ENCODE measurements at places on chromosomes 4 and X.

DNA sequence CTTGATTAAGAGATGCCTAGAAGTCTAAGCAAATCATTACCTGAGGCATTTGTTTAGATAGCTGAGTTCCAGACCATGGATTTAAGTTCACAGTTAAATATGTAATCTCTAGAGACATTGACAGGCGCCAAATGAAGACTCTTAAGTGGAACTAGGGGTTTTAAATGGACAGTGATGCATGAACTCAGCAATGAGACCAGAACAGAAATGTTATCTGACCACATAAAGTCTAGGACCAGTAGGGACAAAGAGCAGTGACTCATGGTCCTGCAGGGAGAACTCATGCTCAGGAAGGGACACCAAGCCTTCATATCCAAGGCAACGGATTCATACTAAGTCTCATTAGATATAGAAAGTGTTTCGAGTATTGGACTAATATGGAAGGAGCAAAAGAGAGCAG is 152.3 kb downstream of the PPARGC1A start:
- DNase-seq, result no peak

DNA sequence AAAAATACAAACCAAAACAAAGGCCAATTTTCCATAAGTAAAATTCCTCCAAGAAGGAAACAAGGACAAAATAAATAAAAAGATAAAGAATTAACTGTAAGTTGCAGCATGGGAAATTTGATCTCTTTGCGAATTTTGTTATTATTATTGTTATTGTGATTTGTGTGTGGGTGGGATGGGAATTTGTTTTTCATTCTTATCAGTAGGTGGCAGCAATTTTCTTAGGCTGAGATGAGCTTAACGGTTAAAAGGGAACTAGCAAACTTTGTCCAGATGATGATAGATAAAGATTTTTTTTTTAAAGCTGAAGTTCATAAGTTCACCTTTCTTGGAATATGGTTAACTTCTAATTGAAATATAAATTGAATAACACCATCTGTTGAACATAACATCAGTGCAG is 83.2 kb upstream of the IL1RAPL2 start:
- no peak for DNase-seq

- no peak for DNase-seq
Observed at GRCh38 chrX:85140964-85141363, 102.6 kb downstream of the SATL1 start.

DNA sequence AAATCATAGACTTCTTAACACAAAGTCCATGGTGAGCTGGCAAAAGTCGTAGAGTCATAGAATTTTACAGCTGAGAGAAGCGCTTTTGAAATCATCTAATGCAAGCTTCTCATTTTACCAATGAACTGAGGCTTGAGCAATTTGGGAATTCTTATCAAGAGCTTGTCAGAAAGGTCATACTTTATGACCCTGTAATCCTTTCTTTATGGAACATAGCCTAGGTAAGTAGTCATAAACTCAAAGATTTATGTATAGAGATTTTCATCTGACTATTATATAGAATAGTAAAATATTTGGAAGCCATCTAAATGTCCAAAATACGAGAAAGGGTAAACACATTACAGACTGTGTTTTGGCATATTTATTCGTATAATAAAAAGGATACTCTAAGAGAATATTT is 563.5 kb downstream of the PCDH7 start:
- DNase-seq, result no peak

- DNase-seq, result no peak
Observed at GRCh38 chr4:174520660-174521059, 1.6 kb downstream of the HPGD start.

GRCh38 chr4:77817304-77818072 is 1.7 kb downstream of the CNOT6L start:
- DNase-seq, result no peak

- DNase-seq, result no peak
Observed at GRCh38 chrX:52280812-52281211, 88.0 kb upstream of the XAGE2 start.

GRCh38 chr4:109982521-109982920 is 69.8 kb downstream of the EGF start:
- no peak for DNase-seq

- DNase-seq, result no peak
Observed at GRCh38 chrX:107826238-107827029, 768 bp downstream of the MID2 start.

- DNase-seq, result no peak
Observed at GRCh38 chrX:132227383-132228112, 8.3 kb upstream of the RAP2C start.

- no peak for DNase-seq
Observed at GRCh38 chrX:119235051-119235511, 1.0 kb upstream of the PGRMC1 start.

- DNase-seq, result no peak
Observed at GRCh38 chr4:143186212-143186611, 1.5 kb downstream of the USP38 start.

DNA sequence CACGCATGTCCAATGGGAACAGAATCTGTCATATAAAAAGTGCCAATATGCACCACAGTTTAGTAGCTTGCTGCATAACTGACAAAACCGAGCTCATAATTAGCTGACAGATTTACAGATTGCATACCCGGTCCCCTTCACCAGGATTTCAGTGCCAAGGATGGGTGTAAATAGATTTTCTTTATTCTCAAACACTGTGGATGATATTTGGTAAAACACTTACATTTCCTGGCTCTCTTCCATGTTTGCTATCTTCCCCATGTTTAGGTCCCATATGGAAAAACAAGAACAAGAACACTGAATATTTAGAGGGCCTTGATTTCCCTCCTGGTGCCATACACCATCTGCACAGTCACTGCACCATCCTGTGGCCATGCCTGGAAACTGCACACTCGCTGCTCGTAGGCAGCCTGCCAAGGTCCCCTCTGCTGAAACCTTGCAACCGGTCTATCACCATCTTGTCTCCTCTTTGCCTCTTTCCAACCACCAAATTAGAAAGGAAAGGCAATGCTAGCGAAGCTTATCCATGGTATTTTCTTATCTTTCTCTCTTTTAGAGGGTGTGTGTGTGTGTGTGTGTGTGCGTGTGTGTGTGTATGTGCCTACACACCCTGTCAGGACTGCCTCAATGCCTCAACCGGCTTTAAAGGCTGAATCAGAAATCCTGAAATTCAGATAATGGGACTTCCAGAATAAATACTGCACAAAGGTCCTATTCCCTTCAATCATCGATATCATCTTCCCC is 124.2 kb upstream of the MBNL3 start:
- DNase-seq, result no peak

- DNase-seq, result no peak
Observed at GRCh38 chr4:76585272-76585671, 150.2 kb downstream of the SHROOM3 start.

GRCh38 chr4:5753366-5753765 is 42.4 kb downstream of the EVC start:
- DNase-seq, result no peak

GRCh38 chr4:89114100-89114499 is 2.8 kb downstream of the TIGD2 start:
- DNase-seq, result no peak

DNA sequence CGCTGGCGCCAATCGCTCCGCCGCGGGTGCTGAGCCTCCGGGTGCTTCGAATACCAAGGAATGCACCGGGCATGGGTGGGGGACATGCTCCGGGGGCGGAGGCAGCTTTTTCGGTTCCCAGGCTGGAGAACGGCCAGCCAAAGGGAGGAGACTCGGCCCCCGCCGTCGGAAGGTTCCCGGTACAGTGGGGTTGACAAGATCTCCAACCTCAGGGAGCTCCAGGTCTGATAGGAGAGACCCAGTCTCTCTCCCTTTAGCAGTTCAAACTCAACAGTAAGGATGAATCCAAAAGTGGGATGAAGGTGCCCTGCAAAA is 29.1 kb upstream of the BCORL1 start:
- no peak for DNase-seq

DNA sequence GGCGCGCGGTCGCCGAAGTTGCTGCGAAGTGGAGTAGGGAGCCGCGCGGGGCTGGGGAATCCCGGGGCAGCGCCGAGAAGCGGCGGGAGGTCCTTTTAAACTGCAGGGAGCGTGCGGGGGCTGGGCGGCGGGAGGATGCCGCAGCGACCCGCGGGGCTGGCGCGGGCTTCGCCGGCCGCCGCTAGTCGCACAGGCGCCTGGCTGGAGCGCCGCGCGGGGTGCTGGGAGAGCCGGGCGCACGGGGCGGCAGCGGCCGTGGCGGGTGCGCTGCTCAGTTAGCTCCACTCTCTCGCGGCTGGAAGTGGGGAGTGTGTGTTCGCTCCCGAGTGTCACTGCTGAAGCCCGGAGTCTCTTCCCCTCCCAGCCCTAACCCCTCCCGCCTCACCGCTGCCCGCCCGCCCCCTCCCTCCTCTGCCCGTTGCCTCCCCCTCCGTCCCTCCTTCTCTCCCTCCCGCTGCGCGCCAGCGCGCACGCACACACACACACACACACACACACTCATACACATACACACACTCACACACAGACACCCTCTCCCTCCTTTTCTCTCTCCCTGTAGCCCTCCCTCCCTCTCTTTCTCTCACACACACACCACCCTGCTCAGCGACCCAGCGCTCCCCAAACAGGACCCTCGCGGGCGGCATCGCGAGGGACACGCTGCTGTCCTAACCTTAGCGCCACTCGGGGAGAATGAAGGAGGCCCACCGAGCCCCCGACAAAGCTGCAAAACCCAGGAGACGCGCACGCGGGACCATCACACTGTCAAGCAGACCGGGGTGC is at the start of gene NDNF:
Gene NDNF (minus strand): TSS at position 312 of the 780 bp plus-strand sequence. CDS start 26,698 bp downstream, outside the sequence.
- peak; percentile 5 for DNase-seq

- DNase-seq, result no peak
Observed at GRCh38 chrX:857376-857775, 226.8 kb downstream of the SHOX start.

DNA sequence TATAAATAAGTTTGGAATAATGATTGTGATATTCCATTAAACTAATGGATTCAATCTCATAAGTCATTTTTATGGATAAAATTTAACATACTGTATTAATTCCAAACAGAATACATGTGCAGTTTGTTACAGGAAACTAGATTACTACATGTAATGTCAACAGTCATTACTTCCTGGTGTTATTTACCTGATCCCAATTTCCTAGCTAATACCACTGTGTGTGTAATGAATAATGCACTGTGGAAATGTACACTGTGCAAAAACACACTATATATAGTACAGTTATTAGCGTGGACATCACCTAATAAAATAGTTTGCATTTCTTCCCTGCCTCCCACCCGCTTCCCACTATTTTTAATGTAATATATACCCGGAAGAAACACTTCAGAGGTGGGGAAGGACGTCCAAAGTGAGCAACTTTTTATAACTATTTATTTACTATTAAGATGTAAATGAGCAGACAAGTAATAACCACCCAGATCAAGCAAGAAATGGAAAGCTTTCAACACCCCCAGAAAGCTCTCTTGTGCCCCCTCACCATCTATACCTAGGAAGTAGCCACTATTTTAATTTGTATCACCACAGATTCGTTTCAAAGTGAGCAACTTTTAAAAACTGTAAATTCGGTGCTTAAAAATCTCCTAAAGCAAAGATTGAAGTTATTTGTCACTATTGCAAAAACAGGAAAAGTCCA is 219.1 kb downstream of the THOC2 start:
- DNase-seq, result no peak

Measured in stimulated activated CD4-positive, alpha-beta T cell treated with anti-CD3 and anti-CD28 coated beads, TNF-alpha, amount 100 ng/mL, for 4 hours (primary cell).